ENCODE measurements at places on chromosomes 6 and 20.
A peak's percentile ranks its signal among the peaks of the same experiment; 100 is the strongest.

- no peak for DNase-seq
These were observed 49.0 kb downstream of the SOBP start for GRCh38 chr6:107538856-107539387.

GRCh38 chr6:27608916-27609883 lies 136.3 kb upstream of the ZNF184 start:
- peak; percentile 76 for DNase-seq

- no peak for DNase-seq
These were observed 15.6 kb downstream of the BCLAF1 start for GRCh38 chr6:136274062-136274461.

- DNase-seq = peak; percentile 32
These were observed 2.8 kb downstream of the UNC5CL start for GRCh38 chr6:41036186-41036585.

DNA sequence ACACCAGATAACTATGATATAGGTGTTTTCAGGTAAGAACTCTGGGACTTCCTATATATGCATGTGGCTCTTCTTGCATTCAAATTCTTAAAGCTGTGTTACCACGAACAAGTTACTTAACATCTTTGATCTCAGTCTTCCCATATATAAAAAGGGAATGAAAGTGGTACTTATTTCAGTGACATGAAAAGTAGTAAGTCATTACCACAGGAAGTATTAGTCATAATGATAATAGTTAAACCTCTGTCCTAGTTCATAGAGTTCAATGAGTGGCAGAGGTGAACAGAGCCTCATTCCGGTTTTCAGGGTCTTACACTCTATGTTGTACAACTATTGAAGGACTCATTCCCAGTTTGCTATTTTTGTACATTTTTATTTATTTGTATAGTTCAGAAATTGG lies 237.0 kb downstream of the NKAIN2 start:
- DNase-seq = no peak

- DNase-seq = no peak
These were observed 119.2 kb downstream of the NFATC2 start for GRCh38 chr20:51423290-51423667.

GRCh38 chr20:43914311-43915210 lies at the start of gene TOX2:
Gene TOX2, plus strand, starts transcription at chr20:43914852. Its CDS starts 40 bp downstream, at chr20:43914892.
- no peak for DNase-seq

DNA sequence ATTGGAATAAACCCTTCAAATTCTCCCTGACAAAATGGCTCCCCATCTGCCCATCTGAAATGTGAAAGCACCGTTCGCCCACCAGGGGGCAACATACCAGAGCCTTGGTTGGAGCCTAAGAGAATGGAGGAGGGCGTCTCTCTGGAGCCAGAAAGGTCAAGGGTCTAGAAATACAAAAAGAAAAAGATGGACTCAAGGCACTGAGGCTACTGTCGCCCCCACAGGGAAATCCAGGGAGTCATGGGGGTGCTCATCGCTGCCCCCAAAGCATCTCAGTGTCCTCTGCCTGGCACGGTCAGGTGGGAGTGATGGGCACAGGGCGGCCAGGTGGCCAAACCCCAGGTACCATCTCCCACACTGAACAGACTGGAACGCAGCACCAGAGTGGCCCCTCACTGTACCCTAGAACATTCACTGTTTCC lies 136.3 kb downstream of the ZMYND8 start:
- no peak for DNase-seq

DNA sequence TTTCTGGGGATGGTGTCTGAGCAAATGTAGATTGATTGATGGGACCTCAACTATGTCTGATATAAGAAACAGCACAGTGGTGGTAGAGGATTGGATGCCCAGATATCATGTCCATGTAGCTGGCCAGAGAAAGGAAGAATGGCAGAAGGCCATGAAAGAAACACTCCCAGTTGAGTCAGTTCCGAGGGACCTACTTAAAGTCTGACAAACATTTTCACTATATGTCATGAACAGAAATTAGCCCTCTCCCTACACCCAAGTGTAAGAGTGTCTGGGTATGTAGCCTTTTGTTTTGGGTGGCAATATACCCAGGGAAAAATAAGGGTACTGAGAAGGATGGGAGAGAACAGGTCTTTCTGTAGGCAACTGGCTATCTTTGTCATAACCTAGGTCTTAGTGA lies 434.2 kb downstream of the BCKDHB start:
- no peak for DNase-seq

DNA sequence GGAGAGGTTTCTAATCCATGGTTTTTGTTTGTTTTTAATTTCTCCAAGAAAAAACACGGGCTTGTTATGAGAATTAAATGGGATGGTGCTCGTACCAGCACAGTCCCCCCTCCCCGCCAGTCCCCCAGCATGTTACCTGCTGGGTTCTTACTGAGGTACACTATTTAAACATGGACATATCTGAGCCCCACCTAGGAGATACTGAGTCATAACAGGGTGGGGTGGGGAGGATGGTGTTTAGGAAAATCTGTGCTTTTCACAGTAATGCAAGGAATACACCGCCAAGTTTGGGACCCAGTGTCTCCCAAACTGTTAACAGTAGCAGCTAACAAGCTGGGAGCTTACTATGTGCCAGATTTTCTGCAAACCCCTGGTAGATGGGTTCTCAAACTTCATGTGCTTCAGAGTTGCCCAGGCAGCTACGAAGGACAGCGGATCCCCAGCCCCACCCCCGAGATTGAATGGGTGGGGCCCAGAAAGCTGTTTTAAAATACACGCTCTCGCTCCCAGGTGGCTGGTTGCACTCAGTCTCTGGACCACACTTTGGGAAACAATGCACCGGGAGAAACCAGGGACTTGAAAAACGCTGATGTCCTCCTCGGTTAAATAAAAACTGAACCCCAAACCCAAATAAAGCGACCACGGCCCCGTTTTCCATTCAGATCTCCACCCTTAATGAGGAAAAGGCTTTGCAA lies 995 bp downstream of the ZFP64 start:
- peak; percentile 17 for DNase-seq

DNA sequence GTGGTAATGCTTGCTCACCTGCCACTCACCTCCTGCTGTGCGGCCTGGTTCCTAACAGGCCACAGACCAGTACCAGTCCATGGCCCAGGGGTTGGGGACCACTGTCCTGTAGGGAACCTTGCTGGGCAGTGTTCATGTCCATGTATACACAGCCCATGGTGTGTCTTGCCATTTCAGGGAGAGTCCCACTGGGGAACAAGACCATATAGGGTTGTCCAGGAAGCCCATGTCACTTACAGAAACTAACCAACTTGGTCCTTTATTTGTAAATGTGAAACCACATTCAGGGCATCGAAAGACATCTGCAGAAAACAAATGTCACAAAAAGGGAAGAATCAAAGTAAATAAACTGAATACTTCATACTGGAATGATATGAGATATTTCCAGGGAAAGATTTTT lies 179.1 kb downstream of the NFATC2 start:
- no peak for DNase-seq

DNA sequence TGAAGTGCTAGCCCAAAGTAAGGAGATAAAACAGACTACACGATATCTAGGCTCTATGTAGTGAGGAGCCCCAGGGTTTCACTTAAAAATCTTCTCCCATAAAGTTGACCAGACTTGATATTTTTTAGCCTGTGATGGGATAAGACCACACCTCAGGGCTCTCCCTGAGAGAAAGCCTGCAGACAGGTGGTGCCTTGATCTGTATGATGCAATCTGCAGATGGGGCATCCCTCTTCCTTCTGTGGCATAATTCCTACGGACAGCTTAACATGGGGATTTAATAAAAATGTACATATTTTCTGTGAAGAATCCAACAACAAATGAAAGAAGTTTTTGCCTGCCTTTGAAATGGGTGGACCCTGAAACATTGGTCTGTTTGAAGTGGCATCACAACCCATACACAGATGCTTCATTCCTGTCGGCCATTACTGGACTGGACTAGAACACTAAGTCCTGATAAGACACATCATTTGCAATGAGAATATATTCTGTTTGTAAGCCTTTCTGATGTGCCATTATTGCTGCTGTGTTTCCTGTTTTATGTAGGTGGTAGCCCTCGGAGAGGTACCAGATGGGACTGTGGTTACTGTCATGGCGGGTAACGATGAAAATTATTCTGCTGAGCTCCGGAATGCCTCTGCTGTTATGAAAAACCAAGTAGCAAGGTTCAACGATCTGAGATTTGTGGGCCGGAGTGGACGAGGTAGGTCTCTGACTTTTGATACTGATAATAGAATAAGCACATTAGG lies 53.8 kb upstream of the SUPT3H start:
- DNase-seq = no peak

- DNase-seq = no peak
These were observed 111.1 kb upstream of the CCDC28A start for GRCh38 chr6:138662471-138662870.

DNA sequence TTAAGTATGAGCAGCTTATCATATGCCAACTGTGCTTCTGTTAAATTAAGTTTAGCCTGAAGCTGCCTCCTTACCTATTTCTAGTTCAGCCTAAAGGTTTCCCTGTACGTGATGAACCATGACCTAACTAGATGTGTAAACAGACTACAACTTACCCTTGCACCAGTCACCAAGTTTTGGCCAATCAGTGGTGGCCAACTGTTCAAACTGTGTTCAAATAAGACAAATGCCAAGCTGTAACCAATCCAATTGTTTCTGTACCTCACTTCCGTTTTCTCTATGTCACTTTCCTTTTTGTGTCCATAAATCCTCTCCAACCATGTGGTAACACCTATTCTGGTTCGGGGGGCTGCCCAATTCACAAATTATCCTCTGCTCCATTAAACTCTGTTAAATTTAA lies 6.0 kb upstream of the SLC2A10 start:
- no peak for DNase-seq

DNA sequence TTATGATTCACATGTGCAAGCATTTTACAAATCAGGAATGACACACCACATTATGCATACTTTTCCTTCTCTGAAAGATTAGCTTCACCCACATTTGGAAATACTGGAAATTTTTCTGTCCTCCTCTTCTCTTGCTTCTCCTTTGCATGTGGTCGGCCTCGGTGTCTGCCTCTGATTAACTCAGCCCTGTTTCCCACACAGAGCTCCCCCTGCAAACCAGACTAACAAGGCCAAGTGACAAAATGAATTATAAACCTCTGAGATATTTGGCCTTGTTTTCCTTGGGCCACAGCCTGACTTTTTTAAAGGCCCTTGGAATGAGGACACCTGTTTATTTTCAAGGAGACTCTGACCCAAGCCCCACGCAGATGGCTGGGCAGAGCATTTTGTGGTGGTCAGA lies 9.0 kb upstream of the CCN6 start:
- peak; percentile 95 for DNase-seq

DNA sequence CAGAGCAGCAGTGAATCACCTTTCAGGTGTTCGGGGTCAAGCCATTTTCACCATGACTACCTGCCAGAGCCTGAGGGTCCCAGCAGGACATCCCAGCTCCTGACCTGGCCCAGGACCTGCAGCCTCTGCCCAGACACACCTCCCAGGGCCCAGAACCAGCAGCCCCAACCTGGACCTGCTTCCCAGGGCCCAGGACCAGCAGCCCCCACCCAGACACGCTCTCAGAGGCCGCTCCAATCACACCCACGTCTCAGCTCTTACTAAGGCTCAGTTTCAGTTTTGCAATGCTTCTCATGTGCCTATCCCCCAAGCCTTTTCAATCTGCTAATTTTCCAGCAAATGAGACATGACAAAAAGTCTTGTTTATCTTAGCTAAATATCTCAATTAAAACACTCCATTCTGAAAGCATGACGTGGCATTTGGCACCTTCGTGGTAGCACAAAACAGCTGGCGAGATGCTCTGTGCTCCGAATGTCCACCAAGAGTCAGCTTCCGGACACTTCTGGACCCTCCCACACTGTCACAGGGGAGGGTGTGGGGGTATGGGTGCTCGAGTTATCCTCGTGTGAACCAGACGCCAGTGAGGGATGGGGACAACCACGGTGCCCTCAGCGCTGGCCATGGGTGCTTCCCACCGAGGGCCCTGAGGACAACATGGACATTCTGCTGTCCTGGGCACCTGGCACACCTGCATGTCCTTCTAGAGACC lies 253.2 kb downstream of the DLL1 start:
- DNase-seq = no peak

GRCh38 chr6:146860583-146860982 lies 261.8 kb downstream of the ADGB start:
- no peak for DNase-seq

DNA sequence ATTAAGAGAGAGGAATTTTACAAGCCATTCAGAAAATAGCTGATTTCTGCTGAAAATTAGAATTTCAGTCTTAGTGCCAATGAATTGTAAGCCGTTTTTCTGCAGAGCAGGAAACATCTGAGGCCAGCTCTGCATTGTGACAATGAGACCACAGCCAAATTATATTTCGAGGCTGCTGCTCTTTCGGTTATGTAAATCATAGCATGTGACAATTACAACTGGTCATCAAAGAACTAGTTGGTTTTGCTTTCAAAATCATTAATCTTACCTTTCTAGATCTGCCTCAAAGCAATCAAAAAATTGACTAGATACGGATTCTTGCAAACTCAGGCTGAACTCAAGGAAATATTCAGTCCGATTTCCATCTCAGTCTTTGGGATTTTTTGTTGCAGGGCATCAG lies 33.4 kb upstream of the INSM1 start:
- no peak for DNase-seq

DNA sequence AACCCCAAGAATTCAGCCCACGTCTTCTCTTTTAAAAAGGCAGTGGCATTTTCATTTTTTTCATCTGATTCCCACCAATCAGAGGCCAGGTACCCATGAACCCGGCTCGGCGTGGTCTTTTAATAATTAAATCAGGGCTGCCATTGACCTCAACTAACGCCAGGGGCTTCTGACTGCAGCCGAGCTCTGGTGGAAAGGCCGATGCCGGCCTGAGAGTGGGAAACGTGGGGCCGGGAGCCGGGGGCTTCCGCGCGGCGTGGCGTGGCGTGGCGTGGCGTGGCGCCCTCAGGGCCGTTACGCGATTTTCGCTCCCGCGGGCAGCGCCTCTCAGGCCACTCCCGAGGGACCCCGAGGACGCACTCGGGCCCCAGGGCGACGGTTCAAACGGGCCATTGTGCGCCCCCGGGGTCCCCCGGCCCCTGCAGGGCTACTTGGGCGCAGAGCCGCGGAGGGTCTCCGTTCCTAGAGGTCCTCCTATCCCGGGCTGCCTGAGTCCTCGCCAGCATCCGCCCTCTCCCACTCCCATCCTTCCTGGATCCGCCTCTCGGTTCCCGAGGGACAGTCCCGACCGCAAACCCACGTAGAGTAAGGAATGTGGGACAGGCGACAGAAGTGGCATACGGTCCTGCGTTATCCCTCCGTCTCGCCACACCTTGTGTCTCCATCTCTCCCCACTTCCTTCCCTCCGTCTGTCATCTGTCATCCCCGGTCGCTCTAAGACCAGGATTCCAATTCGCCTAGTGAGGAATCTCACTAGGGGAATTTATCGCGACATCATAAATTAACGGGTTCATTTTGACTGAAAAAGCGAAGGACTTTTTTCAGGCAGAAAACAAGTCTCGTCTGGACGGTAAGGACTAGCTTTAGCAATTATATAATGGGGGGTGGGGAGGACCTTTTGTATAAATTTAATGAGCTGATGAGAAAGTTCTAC lies 876 bp upstream of the TBPL1 start:
- peak; percentile 83 for DNase-seq

GRCh38 chr6:156538875-156539660 lies 238.1 kb upstream of the ARID1B start:
- DNase-seq = no peak
